ENCODE measurements at places on chromosomes 7 and 10. TPM values are rescaled to one million over a fixed set of nuclear protein-coding genes. Genes with fewer than 3 reads are reported as not detected.
A peak's percentile ranks its signal among the peaks of the same experiment; 100 is the strongest.

The CHRM2 gene
- 0.31 TPM for total RNA-seq

- DNase-seq = no peak
These were observed 37.9 kb upstream of the DNAJB12 start for GRCh38 chr10:72392571-72392970.

DNA sequence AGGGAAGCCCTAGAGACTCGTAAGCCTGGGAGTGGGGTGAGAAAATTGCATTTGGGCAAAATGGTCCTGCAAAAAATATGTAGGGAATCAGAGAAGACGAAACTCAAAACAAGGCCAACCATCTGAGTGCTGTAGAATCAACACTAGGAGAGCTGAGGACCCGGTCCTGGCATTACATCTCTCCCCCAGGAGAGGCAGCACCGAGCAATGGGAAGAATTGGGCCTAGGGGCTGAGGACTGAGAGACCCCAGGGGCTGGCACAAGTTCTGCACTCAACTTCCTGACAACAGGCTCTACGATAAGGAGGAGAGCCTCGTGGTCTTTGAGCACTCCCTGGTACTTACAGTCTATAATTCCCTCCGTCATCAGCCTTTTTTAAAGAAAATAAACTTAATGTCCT lies 47.6 kb downstream of the BPGM start:
- DNase-seq = no peak

- DNase-seq = no peak
These were observed 34.4 kb downstream of the UBTD1 start for GRCh38 chr10:97532935-97533671.

The SUV39H2 gene
- total RNA-seq = 39.1 TPM

DNA sequence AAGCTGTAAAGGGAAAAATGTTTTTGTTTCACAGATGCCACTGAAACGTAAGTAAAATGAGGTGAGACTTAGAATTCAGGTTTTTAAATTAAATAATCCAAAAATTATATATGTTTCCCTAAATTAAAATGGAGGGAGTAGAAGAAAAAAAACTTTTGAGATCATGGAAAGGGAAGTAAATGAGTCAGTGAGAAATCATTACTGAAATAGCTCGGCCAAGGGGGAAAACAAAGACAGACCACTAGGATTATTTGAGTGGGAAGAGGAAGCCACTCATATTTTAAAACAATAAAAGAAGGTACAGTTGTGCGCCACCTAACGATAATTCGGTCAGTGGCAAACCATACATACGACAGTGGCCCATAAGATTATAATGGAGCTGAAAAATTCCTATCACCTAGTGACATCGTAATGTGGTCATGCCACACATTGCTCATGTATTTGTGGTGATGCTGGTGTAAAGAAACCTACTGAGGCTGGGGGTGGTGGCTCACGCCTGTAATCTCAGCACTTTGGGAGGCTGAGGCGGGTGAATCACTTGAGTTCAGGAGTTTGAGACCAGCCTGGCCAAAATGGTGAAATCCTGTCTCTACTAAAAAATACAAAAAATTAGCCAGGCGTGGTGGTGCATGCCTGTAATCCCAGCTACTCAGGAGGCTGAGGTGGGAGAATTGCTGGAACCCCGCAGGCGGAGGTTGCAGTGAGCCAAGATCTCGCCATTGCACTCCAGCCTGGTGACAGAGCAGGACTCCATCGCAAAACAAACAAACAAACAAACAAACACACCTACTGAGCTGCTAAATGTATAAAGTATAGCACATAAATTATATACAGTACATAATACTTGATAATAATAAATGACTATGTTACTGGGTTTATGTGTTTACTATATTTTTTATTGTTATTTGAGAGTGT lies 64.7 kb downstream of the MKX start:
- no peak for DNase-seq

The HSPA12A gene
- total RNA-seq = 34.6 TPM

- peak; percentile 81 for DNase-seq
These were observed 32.0 kb downstream of the FIGNL1 start for GRCh38 chr7:50418086-50418515.

DNA sequence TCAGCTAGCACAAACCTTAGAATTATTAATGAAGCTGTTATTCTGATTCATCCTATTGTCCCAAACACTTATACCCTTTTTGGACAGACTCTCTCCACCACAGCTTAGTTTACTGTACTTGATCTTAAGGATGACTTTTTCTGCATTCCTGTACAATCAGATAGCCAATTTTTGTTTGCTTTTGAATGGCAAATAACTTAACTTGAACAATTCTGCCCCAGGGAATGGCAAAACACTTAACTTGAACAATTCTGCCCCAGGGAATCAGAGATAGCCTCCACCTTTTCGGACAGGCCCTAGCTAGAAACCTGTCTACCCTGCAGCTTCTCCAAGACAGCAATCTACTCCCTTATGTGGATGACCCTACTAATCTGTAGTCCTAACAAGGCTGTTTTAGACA lies 668.0 kb upstream of the LRRTM3 start:
- DNase-seq = no peak

The CDK1 gene
- 11.8 TPM for total RNA-seq

DNA sequence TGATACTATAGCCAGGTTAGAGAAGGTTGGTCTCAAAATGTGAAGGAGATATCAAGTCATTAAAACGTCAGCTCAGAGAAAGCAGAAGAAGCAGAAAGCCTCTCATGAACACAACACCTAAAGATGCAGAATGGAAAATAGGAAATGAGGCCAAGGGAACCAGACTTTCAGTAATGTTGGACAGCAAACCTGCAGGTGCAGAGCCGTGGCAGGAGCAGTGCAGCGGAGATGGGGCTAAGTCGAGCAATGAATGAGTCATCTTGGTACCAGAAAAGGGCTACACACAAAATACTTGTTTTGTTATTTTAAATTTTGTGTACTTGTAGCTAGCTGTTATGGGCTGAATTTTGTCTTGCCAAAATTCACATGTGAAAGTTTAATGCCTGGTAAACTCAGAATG lies 479.6 kb upstream of the POM121L12 start:
- DNase-seq = no peak

The PAX4 gene
- total RNA-seq = 0.50 TPM

DNA sequence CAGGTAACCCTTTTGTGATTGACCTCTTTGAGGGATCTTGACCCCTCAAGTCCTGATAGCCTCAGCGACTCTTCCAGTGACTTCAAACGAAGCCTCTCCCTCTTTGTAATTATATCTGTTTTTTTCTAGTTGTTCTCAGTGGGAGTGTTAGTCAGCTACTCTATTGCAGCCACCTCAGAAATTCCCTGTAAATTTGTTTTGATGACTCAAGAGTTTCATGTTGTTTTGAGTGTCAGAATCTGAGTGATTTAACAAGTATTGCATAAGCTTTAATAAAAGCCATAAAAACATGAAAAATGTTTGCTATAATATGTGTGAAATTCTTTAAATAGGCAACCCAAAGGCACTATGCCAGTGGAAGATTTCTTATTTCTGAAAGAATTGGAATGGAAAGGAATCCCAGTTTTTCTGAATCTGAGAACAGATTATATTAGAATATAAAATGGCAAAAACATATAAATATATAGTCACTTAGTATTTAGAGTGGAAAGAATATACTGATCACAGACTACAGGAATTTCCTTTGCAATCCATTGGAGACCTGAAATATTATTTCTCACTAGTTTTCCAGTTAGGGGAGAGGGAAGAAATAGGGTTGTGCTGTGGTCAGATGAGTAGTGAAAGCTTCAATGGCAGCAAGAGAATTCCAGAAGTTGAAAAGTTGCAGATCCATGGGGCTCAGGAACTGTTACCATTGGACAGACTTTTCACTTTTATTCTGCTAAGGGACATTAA lies 94.4 kb upstream of the SEMA3C start:
- DNase-seq = no peak

DNA sequence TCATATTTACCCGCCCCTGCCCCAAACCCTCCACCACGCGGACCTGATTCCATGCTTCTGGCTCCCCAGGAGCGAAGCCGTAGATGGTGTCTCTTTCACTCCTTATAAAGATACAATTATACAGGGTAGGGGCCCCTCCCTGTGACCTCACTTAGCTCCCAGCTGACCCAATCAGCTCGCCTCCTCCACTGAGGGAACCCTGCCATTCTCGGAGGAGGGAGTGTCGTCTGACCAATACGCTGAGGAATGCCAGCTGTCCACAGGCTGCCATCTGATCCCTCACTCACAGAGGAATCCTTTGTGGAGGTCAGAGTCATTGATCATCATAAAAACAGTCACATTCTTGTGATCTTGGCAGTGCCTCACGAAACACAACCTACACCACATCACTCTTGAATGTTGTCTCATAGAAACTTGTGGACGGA lies 67.5 kb upstream of the INSIG1 start:
- peak; percentile 45 for DNase-seq

DNA sequence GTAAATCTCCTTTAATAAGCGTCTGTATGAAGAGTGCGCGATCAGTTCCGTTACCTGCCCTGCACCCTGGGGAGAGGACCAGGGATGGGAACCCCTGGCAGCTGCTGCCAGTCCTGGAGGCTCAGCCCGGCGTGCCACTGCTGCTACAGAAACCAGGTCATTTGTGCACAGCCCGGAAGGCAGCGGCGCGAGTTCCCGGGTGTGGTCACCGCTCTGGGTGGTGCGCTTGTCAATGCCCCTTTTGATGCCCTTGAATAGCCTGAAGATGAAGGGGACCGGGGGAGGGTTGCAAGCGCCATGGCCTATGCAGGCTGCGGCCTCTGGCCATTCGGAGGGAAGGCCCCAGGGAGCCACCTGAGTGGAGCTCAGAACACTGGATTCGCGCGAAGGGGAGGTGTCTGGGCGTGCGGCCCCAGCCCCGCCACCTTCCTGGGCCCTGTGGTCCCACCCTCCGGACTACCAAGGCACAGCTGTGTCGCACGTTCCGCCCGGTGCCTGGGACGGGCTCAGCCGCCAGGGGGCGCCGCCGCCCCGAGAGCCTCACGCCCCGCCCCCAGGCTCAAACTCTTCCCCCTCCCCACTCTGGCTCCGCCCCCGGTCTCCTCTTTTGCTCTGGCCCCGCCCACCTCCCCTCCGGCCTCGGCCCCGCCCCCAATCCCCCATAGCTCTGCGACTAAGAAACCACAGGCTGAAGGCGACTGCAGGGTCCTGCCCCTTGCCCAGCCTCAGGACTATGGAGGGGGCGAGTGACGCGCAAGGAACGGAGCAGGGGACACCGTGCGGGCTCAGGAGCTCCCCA lies 16.5 kb downstream of the AP5Z1 start:
- peak; percentile 90 for DNase-seq

- DNase-seq = peak; percentile 34
These were observed 46.1 kb downstream of the PAX2 start for GRCh38 chr10:100791369-100792058.

GRCh38 chr7:132065193-132065988 lies 509.0 kb upstream of the PODXL start:
- peak; percentile 25 for DNase-seq

DNA sequence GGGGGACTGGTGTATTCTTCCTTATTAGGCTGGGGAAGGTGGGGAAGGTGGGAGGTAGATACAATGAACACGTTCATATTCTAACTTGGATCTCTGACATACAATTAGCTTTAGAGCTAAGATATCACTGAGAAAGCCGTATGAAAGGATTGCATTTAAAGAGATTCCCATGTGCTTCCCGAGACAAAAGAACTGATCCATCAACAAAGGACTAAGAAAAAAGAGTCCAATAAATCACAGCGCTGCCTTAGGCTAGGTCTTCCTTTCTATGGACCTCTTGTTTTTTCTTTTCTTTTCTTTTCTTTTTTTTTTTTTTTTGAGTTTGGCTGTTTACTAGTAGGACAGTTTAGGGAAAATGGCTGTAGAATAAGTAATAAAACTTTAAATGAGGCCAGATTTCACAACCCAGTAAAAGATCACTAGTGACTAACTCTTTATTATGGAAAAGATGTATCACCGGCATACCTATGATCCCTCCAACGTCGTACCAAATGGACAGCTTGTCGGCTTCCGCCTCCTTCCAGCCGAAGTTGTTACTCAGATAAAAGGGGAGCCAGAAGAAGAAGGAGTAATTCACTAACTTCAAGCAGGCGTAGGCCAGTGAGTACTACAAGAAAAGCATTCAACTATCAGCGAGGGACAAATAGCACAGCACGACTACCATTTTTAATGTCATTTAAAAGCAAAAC lies 50.0 kb downstream of the SLC37A3 start:
- no peak for DNase-seq

DNA sequence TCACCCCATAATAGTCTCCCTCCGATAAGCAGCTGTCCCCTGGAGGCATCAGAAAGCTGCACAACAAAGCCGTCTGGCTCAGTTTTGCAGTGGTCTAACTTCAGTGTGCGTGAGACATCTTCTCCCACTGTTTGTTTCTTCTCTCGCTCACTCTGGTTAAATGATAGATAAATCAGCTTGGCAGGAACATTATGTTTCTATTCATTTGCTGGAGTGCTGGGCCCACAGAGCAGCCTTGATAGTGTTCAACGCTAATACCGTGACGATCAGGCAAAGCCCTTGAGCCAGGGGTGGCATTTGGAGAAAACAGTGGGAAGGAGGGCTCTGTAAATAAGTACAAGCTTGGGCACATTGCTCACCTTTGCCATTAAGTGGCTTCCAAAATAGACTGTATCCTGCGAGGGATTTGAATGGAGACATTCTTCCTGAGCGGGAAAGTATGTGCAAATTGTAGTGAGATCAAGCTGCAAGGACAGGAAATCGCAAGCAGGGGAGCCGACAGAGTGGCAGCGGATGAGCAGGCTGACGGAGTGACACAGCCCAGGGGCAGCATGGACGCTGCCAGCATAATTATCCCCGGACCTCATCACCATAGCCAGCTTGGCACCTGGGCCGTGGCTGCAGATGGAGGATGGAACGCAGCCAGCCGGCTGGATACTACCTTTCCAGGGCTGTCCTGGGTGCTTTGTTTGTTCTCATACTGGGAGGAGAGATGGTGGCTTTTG lies 256.8 kb upstream of the FZD8 start:
- peak; percentile 57 for DNase-seq

- no peak for DNase-seq
These were observed 7.8 kb downstream of the SHH start for GRCh38 chr7:155804431-155804831.

The ITGB8 gene
- 111 TPM for total RNA-seq

- DNase-seq = no peak
These were observed 227.6 kb downstream of the ANKRD7 start for GRCh38 chr7:118452128-118452527.

DNA sequence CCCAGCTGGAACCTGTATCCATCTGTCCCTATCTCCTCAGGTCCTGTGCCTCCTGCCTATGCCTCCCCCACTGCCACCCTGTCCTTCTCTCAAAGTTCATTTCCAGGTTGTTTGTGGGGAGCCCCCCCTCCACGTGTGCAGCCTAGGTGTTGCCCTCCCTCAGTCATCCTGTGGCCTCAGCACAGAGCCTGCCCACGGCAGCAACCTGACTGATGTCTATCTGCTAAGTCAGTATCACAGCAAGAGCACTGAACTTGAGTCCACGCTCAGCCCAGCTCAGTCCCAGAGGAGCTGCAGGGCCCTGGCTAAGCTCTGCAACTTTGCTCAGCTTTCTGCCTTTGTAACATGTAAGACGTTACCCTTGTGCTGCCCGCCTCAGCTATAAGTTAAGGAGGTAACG lies 28.7 kb downstream of the FAM53B start:
- DNase-seq = no peak

DNA sequence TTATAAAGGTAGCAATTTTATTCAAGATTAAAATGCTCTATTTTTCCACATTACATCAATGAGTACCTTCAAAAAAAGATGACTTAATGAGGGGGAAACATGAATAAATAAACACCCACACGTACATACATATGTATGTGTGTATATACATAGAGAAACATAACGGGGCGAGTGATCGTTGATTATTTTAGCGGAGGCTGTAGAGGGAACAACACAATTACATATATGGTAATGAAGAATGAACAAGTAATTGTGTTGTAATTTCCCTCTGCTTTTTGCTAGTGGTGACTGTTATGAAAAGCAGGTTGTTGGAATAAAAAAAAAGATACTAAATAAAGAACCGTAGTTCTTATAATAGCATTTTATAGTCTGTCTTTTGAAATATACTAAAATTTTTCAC lies 63.2 kb downstream of the CACNB2 start:
- DNase-seq = no peak

The IRF5 gene
- 5.6 TPM for total RNA-seq
